ENCODE measurements at places on chromosomes 6 and 20.

GRCh38 chr6:3745566-3746118, 5.9 kb downstream of the PXDC1 start:
- no peak for DNase-seq
- H3K4me1 ChIP-seq: peaks cover 10% of the 10 kb centered on the region
- H3K27me3 ChIP-seq: peaks cover 23% of the 10 kb centered on the region
- no peak overlapping the region for H3K4me3 ChIP-seq
- H3K27ac ChIP-seq: no peak overlapping the region

GRCh38 chr6:90424580-90424979, 127.9 kb upstream of the BACH2 start:
- peaks cover 10% of the 10 kb centered on the region for H3K36me3 ChIP-seq
- H3K4me3 ChIP-seq: no peak overlapping the region
- H3K27me3 ChIP-seq: no peaks in the 10 kb centered on the region
- H3K4me1 ChIP-seq: peaks cover 41% of the 10 kb centered on the region
- DNase-seq: no peak

- H3K27ac ChIP-seq: no peak overlapping the region
- no peaks in the 10 kb centered on the region for H3K36me3 ChIP-seq
- peaks cover 4% of the 10 kb centered on the region for H3K4me1 ChIP-seq
- no peak for DNase-seq
- H3K4me3 ChIP-seq: no peak overlapping the region
Observed at GRCh38 chr6:11885159-11885558, 106.6 kb upstream of the ADTRP start.

DNA sequence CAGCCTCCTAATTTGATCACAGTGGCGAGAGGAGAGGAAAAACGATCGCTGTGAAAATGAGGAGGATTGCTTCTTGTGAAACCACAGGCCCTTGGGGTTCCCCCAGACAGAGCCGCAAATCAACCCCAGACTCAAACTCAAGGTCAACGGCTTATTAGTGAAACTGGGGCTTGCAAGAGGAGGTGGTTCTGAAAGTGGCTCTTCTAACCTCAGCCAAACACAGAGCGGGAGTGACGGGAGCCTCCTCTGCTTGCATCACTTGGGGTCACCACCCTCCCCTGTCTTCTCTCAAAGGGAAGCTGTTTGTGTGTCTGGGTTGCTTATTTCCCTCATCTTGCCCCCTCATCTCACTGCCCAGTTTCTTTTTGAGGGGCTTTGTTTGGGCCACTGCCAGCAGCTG, 28.7 kb downstream of the SAYSD1 start:
- H3K36me3 ChIP-seq: no peaks in the 10 kb centered on the region
- no peak overlapping the region for H3K4me3 ChIP-seq
- H3K27me3 ChIP-seq: peaks cover 33% of the 10 kb centered on the region
- H3K27ac ChIP-seq: no peak overlapping the region

- H3K4me1 ChIP-seq: peaks cover 2% of the 10 kb centered on the region
- no peak for DNase-seq
- no peak overlapping the region for H3K27ac ChIP-seq
- no peaks in the 10 kb centered on the region for H3K36me3 ChIP-seq
Observed at GRCh38 chr6:155200012-155200411, 63.8 kb upstream of the CLDN20 start.

DNA sequence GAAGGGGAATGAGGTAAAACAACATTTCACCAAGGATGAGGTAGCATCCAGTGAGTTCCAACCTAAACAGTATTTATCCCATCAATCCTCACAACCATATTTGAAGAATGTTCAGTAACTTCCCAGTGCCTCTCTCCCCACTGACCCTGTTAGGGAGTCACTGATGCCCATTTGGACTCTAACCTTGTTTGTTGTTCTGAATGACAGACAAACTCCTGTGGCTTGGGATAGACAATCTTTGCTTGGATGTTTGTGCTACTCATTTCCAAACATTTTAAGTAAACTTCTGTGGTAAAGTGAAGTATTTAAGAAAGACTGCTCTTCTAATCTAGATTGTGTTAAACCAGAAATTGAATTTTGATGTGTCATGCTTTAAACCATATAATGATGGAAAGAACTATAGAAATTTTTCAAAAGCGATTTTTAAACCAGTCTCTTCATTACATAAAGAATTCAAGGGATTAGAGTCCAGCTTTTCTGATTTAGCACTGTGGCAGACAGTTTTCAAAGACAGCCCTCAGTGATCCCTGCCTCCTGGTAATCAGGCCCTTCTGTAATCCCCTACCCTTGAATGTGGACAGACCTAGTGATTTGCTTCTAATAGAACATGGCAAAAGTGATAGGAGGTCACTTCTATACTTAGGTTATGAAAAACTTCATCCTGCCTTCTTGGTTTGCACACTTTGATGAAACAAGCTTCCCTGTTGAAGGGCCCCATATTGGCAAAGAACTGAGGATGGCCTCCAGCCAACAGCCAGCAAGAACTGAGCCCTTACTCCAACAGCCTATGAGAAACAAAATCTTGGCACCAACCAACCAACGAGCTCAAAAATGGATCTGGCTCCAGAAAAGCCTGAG, 191.6 kb downstream of the DST start:
- no peaks in the 10 kb centered on the region for H3K36me3 ChIP-seq
- H3K27me3 ChIP-seq: no peaks in the 10 kb centered on the region
- H3K27ac ChIP-seq: no peak overlapping the region
- no peaks in the 10 kb centered on the region for H3K4me1 ChIP-seq
- H3K4me3 ChIP-seq: no peak overlapping the region
- no peak for DNase-seq

- H3K36me3 ChIP-seq: no peaks in the 10 kb centered on the region
- no peak for DNase-seq
- peaks cover 77% of the 10 kb centered on the region for H3K27me3 ChIP-seq
- H3K4me1 ChIP-seq: peaks cover 11% of the 10 kb centered on the region
- no peak overlapping the region for H3K27ac ChIP-seq
Observed at GRCh38 chr6:28635547-28636158, 110.0 kb downstream of the GPX5 start.

- DNase-seq: no peak
- H3K4me1 ChIP-seq: no peaks in the 10 kb centered on the region
- no peak overlapping the region for H3K4me3 ChIP-seq
- H3K27ac ChIP-seq: no peak overlapping the region
Observed at GRCh38 chr6:1296542-1296941, 15.4 kb upstream of the FOXQ1 start.

- peaks cover 17% of the 10 kb centered on the region for H3K4me1 ChIP-seq
- H3K36me3 ChIP-seq: peaks cover 9% of the 10 kb centered on the region
- DNase-seq: peak; percentile 66
- no peak overlapping the region for H3K27ac ChIP-seq
Observed at GRCh38 chr6:111105578-111105977, 18.3 kb downstream of the SLC16A10 start.

DNA sequence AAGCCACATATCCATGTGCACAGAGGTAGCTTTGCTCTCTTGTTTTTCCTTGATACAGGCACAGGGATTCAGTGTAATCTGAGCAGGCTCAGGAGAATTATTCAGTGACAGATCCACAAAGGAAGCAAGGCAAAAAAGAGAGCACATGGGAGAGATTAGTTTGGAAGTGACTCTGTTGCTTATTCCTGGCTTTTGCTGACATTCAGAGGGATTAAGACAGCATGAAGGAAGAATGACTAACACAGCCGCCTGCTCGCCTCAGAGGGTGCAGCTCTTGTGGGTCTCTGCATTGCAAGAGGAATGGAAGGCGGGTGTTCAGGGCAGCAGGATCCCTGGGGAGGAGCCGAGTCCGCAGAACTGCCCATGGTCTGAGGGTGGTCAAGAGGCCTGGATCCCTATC, 203.4 kb upstream of the KCNQ5 start:
- no peak overlapping the region for H3K27ac ChIP-seq
- peaks cover 4% of the 10 kb centered on the region for H3K27me3 ChIP-seq
- no peak for DNase-seq
- H3K4me1 ChIP-seq: no peaks in the 10 kb centered on the region
- no peak overlapping the region for H3K4me3 ChIP-seq

GRCh38 chr6:107753778-107754177, 70.3 kb downstream of the SCML4 start:
- no peak for DNase-seq
- H3K4me1 ChIP-seq: peaks cover 51% of the 10 kb centered on the region
- peak overlapping the region; percentile 3 for H3K4me3 ChIP-seq
- no peaks in the 10 kb centered on the region for H3K27me3 ChIP-seq
- H3K36me3 ChIP-seq: peaks cover 12% of the 10 kb centered on the region

DNA sequence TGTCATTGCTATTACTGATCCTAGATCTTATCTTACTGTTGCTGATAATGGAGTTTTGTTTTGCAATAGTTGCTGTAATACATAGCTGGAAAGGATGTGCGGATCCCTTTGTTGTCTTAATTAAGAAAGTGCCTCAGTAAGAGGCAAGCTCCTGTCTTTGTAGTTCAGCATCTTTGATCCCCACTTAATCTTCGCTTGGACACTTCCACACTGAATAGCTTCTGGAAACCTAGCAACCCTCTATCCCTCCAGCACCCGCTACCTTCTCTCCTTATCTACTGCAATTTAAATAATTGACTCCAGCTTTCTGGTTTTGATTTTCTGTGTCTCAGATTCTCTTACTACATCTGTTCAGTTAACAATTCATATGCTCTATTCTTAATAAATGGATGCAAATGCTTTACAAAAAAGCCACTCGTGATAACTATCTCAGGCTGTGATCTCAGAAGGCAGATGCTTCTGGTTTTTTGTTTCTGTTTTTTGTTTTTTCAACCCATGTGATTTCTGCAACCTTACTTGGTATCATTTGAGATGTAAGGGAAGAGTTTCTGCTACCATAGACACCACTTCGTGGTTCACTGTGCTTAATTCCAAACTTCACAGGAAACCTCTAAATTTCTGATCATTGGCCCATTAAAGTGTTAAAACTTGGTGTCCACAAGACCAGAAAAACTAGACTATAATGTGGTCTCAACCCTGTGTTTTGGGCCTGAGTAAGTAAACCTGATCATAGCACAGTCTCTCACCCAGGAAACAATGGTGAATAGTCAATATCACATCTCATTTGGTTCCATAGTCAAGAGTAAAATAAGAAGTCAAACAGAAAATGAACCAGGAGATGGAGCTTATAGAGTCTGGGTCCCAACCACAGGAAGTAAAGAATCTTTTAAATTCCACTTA, 352.1 kb upstream of the SOX4 start:
- H3K27me3 ChIP-seq: no peaks in the 10 kb centered on the region
- no peak overlapping the region for H3K27ac ChIP-seq
- peaks cover 2% of the 10 kb centered on the region for H3K36me3 ChIP-seq
- no peak overlapping the region for H3K4me3 ChIP-seq

DNA sequence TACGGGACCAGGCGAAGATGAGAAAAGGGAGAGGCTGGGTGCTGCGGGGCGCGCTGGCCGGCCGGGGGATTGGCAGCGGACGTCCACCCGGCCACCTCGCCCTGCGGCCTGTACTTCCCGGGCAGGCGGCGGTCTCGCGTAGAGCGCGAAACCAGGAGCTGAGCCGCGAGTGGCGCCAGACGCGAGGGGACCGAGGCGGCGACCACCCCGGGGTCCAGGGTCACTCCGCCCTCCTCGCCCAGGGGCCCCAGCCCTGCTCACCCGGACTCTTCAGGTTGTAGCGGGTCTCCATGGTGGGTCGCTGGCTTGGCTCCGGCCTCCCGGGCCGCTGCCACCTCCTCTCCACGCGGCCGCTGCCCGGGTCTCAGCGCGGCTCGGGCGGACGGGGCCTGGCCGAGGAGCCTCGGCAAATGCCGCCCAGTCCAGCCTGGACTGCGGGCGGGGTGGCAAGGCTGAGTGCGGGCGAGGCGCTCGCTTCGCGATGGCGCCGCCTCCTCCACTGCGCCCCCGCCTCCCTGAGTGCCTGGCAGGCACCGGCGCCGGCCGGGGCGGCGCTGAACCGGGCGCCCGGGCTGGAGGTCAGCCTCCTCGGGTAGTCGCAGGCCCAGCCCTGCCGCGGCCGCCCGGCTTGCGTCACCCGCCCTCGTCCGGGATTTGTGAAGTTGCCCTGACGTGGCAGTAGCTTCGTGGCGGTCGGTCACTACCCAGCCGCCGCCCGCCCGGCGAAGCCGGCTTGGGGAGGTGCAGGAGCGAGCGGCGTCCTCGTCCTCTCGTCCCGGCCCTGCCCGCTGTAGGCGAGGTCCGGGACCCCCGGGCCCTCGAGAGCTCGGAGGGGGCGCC, at the start of gene UBE2J1:
TSS of gene UBE2J1 (minus strand) at position 445 of the 840 bp plus-strand sequence. CDS start at position 292, 153 bp downstream.
- peak; percentile 71 for DNase-seq
- peaks cover 66% of the 10 kb centered on the region for H3K4me1 ChIP-seq
- no peaks in the 10 kb centered on the region for H3K27me3 ChIP-seq
- H3K36me3 ChIP-seq: peaks cover 2% of the 10 kb centered on the region

DNA sequence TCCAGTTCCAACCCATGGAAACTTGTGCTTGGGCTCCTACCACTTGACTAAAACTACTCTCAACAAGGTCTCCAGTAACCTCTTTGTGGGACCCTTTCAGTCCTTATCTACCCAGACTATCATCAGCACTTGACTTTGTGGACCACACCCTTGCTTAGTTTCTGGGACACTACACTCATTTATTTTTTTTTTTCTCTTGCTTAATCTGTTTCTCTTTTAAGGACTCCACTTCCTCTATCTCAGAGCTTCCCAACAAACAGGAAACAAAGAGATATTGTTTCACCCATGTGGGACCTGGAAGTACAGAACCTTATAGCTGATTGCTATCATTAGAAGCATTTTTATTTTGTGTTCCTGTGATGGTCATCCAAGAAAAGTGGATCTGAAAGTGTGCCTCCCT, 28.8 kb upstream of the ME1 start:
- no peak for DNase-seq
- no peaks in the 10 kb centered on the region for H3K27me3 ChIP-seq
- H3K27ac ChIP-seq: no peak overlapping the region

DNA sequence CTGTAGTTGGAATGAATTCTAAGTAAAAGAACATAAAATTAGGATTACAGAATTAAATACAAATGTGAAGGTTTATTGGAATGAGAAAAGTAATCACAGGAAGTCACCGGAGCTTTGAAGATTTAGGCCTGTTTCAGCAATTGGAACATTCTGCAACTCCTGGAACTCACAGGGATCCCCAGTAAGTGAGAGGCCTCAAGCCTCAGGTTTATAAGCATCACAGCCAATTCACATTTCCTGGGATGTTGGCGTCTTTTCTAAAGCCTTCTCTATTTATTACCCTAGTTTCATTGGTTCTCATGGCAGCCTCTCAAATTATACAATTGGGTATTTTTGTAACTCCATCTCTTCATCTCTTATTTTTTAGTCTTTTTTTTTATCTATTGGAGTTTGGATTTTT, 90.4 kb upstream of the HIVEP1 start:
- no peaks in the 10 kb centered on the region for H3K36me3 ChIP-seq
- H3K4me3 ChIP-seq: no peak overlapping the region
- no peak for DNase-seq
- no peak overlapping the region for H3K27ac ChIP-seq
- no peaks in the 10 kb centered on the region for H3K27me3 ChIP-seq
- H3K4me1 ChIP-seq: no peaks in the 10 kb centered on the region

Data from activated naive CD4-positive, alpha-beta T cell treated with anti-CD3 and anti-CD28 coated beads for 36 hours (primary cell).